ENCODE measurements at places on chromosomes 7 and 10. TPM values are rescaled to one million over a fixed set of nuclear protein-coding genes. Genes with fewer than 3 reads are reported as not detected.

DNA sequence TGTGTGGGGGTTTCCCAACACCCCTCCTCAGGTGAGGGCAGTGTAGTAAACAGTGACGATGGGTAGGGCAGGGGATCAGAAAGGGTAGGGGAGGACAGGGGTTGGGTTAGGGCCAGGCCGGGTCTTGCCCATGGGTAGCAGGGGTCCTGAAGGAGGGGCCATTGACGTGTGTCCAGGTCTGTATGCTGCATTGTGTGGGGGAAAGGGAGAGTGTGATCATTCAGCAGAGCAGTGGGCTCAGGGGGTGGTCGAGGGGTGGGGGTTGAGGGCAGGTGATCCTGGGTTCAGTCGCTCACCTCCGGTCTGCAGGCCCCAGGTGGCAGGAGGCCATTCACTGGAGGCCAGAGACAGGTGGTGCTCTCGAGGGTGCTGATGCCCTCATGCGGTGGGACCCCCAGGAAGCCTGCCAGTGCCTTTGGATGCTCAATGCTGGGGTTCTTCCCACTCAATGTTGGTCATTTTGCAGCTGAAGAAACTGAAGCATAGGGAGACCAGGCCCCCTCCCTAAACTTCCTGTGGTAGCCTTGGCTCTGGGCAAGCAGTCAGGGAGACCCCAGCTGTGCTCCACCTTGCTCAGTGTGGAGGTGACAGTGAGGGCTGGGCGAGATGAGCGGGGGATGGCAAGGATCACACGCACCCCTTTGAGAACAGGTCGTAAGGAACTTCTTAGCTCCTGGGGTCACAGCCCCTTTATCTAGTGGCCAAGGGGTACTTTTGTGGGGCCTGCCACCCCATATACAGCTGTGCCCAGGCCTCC is 48.8 kb upstream of the CAMK2B start:
- DNase-seq: no peak

- no peak for DNase-seq
Observed at GRCh38 chr10:68831961-68832455, 4.7 kb downstream of the STOX1 start.

- DNase-seq: no peak
Observed at GRCh38 chr7:45710271-45711160, 136.3 kb downstream of the ADCY1 start.

- peak; percentile 96 for DNase-seq
Observed at GRCh38 chr7:66654275-66655112, 25.8 kb downstream of the KCTD7 start.

DNA sequence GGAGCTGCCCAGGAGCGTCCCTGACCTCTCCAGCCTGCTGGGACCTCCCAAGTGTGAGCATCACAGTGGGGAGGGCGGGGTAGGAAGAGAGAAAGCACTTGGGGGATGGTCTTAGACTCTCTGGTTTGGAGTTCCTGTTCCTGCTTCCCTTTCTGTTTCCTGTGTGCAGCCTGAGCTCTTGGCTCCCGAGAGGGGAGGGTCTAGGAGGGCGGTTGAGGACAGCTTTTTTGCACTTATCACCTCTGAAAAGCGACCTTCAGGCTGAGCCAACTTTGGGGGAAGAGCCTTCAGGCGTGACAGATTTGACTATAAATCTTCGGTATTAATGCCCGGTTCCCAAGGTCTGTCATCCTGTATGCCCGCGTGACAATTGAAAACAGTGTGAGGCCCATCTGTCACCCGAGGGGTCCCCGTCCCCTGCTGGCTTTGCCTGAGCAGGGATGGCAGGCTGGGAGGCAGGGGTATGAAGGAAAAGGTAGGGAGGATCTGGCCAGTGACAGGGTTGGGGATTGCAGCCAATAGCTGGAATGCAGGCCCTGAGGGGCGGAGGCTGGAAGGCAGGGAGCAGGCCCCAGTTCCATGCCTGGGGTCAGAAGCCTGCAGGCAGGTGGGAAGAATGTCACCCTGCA is 78.6 kb downstream of the CDH23 start:
- DNase-seq: no peak

GRCh38 chr10:86100581-86101061 is 266.0 kb downstream of the GRID1 start:
- DNase-seq: peak; percentile 30

DNA sequence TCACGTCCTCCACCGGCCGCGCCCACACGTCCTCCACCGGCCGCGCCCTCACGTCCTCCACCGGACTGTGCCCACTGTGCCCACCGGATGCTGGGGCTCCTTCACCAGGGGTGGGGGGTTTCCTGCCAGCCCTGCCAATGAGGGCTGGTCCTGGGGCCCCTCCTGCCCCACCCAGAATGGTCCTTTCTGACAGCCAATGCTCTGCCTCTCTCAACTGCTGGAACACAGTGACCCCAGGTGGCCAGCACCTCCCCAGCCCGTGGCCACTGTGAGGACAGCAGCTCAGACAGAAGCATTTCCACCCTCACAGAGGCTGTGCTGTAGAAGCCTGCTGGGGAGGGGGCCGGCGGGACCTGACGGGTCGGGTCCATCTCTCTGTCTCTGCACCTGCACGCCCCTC is 90.1 kb upstream of the DNAAF5 start:
- no peak for DNase-seq

DNA sequence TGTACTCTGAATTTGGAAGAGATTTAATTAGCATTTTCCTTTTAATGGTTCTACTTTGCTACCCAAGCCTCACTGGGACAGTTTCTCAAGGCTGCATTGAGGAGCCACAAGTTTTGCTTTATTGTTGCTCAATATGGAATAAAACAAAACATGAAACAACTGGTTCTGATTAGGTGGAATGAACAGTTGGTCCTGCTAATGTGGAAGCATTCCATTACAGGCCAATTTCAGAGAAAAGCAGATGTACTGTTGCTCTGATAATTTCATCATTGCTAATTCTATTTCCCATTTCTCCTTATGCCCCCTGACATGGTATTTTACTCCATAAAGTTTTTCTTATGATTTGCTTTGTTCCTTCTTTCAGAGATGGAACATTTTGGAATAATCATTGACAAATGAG is 66.0 kb upstream of the PAPSS2 start:
- no peak for DNase-seq

DNA sequence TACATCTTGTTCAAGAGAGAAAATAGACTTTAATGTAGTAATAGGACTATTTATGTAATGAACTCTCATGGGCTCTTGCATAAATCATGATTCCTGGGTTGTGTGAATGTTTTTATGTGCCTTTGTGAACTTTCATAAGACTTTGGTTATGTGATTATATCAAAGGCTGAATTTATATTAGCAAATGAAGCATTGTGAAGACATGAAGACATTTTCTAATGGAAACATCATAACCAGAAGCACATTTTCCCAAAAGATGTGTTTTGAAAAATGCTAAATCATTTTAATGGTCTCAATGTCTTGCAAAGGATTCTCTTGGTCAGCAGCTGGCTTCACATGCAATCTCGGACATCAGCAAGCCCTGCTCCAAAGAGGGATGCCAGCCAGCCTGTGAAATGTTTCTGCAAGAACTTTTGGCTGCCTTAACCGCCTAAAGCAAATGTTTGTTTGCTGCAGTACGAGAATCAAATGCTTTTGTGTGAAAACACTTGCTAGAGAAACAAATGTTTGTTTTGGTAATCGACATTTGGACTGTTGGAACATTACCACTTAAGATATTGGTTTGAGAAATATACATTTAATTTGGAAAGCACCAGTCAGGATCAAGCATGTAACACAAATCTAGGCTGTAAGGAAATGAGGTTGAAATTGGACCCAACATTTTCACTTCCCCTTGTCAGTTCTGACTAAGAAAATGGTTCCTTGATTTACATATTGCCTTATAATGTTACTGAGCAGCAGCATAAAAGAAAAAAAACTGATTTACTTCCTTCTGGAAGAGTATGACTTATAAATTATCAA is 102.1 kb downstream of the RTKN2 start:
- DNase-seq: no peak

- no peak for DNase-seq
Observed at GRCh38 chr10:43131906-43132305, 6.3 kb upstream of the CSGALNACT2 start.

- no peak for DNase-seq
Observed at GRCh38 chr10:88478256-88478655, 104.9 kb downstream of the RNLS start.

DNA sequence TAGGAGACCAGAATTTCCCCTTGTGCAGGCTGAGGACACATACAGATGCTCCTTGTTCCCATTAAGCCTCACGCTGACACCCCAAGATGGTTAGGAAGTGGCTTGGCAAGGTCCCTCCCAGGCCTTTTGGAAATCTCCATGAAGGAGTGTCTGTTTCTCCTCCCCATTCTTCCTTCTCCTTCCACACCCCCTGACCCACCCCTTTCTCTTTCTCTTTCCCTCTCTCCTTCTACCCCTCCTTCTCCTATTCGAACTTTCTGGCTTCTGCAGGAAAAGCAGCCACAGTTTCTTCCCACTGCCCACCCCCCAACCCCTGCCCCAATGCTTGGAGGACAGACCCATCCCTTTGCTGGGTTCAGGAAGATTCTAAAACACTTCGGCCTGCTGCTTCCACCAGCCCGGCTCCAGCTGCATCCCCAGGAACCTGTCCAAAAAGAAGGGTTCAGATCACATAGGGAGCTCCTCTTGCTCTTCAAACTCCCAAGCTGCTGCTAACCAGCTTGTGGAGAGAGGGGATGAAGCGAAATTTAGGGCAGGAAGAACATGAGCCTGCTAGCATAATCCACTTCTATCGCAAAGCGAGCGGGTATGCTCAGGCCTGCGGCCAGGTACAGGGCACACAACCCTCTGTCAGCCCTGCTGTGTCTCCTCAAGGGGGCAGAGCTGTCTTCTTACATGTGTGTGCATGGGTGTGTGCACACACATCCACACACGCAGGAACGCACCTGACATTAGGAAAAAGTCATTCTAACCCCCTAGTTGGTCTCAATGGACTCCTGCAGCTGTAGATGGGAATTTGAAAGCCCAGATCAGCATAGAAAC is 80.4 kb downstream of the PPP1R3C start:
- DNase-seq: no peak

- DNase-seq: no peak
Observed at GRCh38 chr10:65219444-65219843, 1698.2 kb downstream of the REEP3 start.

GRCh38 chr7:150428671-150429451 is 21.6 kb upstream of the GIMAP8 start:
- DNase-seq: peak; percentile 96

DNA sequence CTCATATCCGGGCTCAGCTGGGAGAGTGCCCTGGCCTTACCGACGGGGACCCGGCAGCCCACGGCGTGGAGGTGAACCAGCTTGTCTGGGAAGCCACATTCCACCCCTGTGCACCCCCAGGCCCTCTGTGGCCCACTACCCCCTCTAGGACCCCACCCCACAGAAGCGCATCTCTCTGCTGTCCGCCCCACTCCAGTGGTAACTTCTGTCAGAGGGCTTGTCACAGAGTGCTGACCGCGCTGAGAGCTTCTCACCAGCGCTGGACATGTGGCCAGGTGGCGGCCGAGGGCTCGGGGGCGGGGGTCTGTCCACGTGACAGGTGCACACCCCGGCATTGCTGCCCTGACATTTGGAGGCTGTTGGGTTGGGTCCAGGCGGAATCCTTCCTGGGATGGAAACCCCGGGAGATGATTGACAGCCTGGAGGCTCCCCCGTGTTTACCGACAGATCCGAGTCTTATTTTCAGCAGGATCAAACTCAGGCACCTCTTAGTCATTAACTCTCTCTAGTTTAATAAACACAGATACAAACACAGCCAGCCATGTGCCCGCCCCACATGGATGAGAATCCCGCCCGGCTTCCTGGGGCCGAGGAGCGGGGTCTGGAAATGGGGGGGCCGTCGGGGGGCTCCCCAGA is 5.1 kb downstream of the ELFN1 start:
- no peak for DNase-seq

- DNase-seq: peak; percentile 74
Observed at GRCh38 chr10:68897336-68897741, 3.8 kb upstream of the DDX50 start.

DNA sequence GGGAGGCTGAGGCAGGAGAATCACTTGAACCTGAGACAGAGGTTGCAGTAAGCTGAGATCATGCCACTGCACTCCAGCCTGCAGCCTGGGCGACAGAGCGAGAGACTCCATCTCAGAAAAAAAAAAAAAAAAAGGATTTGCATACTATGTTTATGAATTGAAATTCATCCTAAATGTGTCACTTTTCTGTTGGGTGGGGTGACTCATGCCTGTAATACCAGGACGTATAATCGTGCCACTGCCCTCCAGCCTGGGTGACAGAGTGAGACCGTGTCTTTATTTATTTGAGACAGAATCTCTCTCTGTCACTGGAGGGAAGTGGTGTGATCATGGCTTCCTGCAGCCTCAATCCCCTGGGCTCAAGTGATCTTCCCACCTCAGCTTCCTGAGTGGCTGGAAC is 5.8 kb downstream of the ZNF212 start:
- DNase-seq: peak; percentile 58

DNA sequence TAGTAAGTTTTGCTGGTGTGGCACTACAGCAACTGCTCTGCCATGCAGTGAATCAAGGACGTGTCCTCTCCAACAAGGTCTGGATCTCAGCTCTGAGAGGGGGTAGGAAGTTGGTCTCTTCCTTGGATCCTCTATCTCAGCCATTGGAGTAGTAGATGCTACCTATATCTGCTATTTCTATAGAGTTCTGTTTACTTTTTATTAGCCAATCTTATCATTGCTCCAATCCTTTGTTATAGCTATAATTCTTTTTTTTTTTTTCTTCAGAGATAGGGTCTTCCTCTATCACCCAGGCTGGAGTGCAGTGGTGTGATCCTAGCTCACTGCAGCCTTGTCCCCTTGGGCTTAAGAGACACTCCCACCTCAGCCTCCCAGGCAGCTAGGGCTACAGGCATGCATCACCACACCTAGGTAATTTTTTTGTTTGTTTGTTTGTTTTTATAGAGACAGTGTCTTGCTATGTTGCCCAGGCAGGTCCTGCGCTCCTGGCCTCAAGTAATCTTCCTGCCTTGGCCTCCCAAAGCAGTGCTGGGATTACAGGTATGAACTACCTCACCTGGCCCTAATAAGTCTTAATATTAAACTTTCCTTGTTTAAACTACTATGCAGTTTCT is 155.2 kb upstream of the ASAH2 start:
- DNase-seq: no peak

- no peak for DNase-seq
Observed at GRCh38 chr7:27156508-27156898, at the start of gene HOXA7. TSS of gene HOXA7 (minus strand) at chr7:27156675. CDS start at chr7:27156545, 130 bp downstream.

Gene PNLIPRP1
- total RNA-seq: not detected

Gene NXPH1
- not detected for total RNA-seq

Gene ASZ1
- not detected for total RNA-seq

Gene PAPSS2
- total RNA-seq: 16.6 TPM
